Activated T-cell treated with anti-CD3 and anti-CD28 coated beads for 24 hours (primary cell): ENCODE measurements at places on chromosomes 2 and 18.

DNA sequence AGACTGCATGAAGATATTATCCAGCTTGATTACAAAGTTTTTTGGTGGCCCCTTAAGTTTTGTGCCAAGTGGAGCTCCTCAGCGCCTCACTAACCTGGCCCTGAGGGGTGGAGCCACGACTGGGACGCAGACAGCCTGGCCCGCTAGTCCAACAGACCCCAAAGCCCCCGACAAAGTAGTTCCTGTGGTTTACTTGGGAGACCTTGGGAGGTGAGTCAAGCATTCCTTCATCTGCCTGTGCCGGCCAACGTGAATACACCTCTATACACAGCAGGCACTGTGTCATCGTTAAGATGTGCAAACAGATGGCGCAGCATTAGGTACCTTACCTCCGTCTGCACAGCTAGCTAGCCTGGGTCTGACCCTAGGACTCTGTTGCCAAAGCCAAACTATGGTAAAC, 55.0 kb upstream of the LAMA1 start:
- DNase-seq: no peak

GRCh38 chr2:63023444-63023843, 27.2 kb upstream of the OTX1 start:
- no peak for DNase-seq

GRCh38 chr2:68857855-68858456, 13.2 kb downstream of the BMP10 start:
- no peak for DNase-seq

DNA sequence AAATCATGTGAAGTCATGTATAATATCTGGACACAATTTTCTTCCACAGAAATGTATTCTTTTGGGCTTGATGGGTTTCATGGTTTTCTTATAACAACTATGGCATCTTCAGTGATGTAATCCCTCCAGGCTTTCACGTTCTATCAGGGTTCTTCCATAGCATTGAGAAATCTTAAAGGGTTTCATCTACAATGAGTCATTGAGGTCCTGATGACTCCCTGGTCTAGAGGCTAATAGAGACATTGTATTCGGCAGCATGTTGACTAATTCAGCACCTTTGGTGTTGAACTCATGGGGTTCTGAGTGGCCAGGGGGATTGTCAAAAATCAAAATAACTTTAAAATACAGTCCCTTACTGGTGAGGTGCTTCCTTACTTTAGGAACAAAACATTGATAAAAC, 614.0 kb upstream of the CRIM1 start:
- no peak for DNase-seq

DNA sequence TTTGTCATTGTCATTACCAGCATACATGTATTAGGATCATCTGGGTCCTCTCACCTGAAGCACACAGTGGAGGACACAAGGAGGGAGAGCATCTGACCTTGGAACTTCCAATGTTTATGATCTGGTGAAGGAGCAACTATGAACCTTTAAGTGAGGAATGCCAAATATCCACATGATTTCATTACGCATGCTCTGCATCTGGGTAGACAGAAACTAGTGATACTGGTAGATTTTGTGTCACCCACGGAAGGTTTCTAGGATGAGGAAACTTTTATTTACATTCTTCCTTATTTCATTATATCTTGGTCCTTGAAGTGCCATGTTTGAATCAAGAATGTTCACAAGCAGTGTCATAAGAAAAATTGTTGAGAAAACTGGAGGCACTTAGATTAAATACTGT, 32.1 kb downstream of the SPC25 start:
- no peak for DNase-seq

GRCh38 chr2:211985393-211985792, 553.2 kb downstream of the ERBB4 start:
- no peak for DNase-seq

DNA sequence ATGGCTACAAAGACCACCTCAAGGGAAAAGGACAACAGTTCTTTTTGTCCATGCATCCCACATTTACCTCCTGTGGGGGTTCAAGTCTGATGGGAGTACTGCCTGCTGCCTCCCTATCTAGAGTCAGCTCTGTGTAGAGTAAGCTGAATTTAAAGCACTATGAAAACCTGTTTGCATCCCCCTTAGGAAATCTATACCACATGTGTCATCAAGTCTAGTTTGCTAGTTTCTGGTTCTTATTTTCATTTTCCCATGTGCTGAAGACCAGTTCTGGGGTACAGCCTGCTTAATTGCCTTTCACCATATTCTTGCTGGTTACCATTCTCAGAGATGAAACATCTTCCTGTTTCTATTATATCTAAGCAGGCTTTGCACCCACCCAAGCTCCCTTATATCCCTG, 470.3 kb downstream of the MBD2 start:
- no peak for DNase-seq

- DNase-seq: no peak
Observed at GRCh38 chr18:46335534-46336101, 231.4 kb downstream of the HAUS1 start.

DNA sequence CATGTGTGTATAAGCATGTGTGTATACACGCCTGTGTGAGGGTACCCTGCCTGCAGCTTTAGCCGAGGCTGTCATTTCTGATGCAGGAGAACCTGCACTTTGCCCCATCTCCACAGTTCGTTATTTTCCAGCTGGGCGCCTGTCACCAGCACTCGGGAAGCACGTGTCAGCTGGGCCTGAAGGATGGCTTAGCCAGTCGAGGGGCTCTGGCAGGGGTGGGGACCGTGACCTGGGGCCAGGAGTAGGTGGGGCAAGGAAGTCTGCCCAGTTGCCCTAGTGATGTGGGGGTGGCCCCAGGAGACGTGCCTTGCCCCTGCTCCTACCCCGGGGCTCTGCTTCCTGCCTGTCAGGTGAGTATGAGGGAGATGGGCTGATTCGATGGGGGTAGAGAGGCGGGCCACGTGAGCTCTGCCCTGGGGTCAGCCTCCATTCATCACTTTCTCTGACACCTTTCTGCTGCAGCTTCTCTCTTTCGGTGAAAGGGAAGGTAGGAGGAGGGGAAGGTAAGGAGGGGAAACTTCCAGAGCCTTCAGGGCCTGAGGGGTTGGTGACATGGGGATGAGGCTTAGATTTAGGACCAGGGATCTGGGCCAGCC, 130.6 kb upstream of the SKOR2 start:
- DNase-seq: no peak

DNA sequence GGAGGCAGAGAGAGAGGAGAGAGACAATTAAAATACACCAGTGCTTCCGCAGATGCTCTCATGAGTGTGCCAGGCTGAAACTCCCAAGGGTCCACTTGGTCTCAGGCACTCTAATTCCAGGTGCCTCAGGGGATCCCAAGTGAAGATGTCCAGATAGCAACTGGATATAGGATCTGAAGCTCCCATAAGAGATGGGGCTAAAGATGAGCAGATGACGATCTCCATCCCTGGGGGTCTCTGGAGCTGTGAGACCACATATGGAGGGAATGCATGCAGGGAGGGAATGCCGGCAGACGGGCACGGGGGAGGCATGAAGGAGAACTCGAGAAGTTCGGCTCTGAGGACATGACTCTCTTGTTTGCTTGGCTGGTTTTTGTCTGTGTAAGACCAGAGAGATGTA, 223.7 kb upstream of the RAB6C start:
- no peak for DNase-seq

GRCh38 chr2:55609938-55610578, 7.4 kb downstream of the PPP4R3B start:
- no peak for DNase-seq

GRCh38 chr2:25257931-25258846, 83.5 kb downstream of the DNMT3A start:
- DNase-seq: no peak

DNA sequence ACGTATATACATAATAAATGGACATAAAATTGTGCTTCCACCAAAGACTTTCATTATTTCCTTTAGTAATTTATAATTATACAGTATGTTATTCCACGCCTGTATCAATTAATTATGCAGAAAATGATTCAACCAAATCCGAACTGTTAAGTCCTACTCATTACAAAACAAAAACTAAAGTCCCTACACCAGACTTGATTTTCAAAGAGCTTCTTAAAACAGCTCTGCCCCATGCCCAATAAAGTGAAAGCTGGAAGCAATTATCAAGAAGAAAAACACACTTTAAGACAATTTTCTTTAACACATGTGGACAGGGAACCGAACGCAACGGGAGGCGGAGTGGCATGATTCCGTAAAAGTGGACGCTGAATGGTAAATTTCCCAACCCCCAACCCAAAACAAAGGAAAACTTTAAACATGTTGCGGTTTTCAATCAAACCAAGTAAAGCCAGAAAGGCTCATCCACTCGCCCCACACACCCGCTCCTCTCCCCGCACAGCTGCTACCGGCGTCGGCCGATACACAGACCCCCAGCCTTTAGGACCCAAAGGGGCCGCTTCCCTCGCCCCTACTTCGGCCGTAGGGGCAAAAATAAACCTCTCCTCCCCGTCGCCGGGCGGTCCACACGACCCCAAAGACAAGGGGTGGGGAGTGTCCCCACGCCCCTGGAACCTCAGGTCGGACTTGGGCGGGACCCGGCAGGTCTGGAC, 705 bp downstream of the YES1 start:
- no peak for DNase-seq

GRCh38 chr2:20516291-20516645, 69.4 kb downstream of the RHOB start:
- no peak for DNase-seq

- no peak for DNase-seq
Observed at GRCh38 chr18:36711014-36711725, 117.6 kb downstream of the TPGS2 start.

DNA sequence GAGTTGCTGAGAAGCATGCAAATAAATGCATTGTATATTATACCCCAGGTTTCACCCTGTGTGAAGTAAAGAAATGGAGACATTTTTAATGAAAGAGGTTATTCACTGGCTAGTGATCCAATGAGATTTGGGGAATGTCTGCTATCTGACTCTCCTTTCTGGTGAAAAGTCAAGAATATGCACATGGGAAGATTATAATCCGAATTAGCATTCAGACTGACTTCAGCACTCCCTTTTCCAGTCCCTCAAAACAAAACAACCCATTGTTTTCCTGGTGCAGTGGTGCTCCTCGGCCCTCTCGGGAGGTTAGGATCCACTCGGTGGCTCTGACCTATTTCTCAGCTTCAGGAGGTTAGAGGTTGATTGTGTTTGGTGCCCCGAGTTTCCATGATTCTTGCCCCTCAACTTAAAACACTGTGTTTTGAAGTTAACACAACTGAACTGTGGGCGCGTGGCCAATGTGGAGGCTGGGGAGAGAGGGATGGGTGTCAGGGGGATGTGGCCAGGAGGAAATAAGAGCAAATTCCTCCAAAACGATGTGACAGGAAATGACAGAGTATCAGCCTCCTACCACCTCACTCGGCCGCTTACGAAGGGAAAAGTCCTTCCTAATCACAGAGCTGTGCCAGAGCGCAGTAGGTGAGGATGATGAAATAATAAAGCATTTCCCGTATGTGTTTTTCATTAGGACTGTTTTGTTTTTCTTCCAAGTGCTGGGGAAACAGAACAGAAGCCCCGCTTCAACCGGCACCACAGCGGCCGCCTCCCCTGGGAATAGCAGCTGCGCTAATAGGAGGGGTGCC, 440.1 kb downstream of the MTX2 start:
- no peak for DNase-seq

- no peak for DNase-seq
Observed at GRCh38 chr18:56649996-56650395, 1.2 kb upstream of the WDR7 start.

- no peak for DNase-seq
Observed at GRCh38 chr2:215740071-215740470, 273.3 kb downstream of the MREG start.

- no peak for DNase-seq
Observed at GRCh38 chr18:63058521-63058920, 261.0 kb downstream of the BCL2 start.

DNA sequence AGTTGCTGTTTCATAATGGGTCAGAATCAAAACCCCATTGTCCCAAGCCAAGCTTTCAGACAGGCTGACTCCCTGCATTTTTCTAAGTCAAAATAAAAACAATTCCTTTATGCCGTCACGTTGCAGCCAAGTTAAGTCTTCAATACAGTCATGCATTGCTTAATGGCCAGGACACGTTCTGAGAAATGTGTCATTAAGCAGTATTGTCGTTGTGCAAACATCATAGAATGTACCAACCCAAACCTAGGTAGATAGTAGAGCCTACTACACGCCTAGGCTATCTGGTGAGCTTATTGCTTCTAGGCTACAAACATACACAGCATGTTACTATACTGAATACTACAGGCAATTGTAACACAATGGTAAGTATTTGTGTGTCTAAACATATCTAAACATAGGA, 160.4 kb upstream of the FOSL2 start:
- no peak for DNase-seq

- DNase-seq: no peak
Observed at GRCh38 chr2:42922790-42923579, 130.6 kb upstream of the HAAO start.

DNA sequence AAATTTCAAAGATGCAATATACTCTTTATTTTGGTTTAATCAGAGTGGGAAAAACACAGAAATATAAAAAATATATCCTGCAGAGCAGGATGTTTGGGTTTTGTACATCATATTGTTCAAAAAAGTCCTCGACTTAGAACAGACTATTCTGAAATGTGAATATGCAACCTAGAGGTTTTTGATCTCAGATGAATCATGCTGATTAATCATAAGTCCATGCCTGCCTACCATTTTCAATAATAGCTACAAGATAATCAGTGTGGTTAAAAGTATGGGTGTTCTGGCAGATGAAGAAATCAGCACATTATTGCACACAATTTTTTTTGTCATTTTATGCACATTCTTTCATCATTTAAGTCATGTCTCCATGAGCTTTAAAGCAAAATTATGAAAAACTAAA, 1261.0 kb upstream of the NXPH2 start:
- DNase-seq: no peak

DNA sequence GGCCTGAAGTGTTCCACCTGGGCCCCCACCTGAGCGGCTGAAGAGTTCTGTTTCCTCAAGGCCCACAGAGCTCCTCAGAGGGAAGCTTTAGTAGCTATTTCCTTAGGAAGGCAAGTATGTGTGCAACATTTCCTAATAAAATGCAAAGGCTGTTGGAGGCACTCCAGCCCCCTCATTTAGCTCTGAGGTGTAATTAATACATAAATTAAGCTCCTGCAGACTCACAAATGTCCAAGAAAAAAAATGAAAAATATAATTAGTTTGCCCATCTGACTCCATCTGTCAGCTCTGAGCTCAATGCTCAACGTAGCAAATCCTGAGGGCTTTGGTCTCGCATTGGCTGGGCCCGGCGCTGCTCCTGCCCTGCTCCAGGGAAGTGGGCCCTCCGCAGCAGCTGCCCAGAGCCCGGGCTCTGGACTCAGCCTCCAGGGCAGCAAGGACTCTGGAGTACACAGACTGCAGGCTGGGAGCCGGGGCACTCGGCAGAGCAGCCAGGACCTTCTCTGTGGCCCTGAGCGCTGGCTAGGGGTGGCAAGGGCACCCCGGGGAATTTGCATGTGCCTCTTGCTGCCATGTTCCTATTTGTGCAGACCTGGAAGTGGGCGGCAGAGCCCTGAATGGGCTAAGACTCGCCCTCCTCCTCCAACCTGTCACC, 23.4 kb upstream of the C1QL2 start:
- DNase-seq: no peak

DNA sequence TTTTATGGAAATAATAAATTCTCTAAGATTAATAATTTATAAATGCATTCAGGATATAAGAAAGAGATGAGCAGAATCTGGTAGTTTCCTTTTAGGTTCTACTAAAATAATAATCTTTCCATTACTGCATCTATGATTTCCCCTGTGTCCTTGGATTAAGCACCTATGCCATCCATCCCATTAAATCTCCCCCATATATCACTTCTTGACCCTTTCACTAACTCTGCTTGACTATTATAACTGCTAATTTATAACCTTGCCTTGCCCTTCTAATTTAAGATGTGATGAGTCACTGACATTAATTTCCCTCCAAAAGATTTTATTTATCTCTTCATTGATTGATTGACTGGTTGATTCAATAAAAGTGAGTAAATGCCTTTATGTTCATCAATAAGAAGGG, 348.3 kb upstream of the LRATD1 start:
- DNase-seq: no peak
